Fibroblast of lung (primary cell): ENCODE measurements at places on chromosomes 1 and 21. TPM values are rescaled to one million over a fixed set of nuclear protein-coding genes. Genes with fewer than 3 reads are reported as not detected.

The MFSD2A gene
- 1.0 and 1.2 TPM in 2 replicates for total RNA-seq

GRCh38 chr1:71668065-71668464 lies 587.2 kb upstream of the ZRANB2 start:
- H3K27me3 ChIP-seq, result no peaks in the 10 kb centered on the region
- H3K4me3 ChIP-seq, result no peak overlapping the region
- no peak overlapping the region for H3K27ac ChIP-seq
- DNase-seq, result no peak
- H3K4me1 ChIP-seq, result no peaks in the 10 kb centered on the region

DNA sequence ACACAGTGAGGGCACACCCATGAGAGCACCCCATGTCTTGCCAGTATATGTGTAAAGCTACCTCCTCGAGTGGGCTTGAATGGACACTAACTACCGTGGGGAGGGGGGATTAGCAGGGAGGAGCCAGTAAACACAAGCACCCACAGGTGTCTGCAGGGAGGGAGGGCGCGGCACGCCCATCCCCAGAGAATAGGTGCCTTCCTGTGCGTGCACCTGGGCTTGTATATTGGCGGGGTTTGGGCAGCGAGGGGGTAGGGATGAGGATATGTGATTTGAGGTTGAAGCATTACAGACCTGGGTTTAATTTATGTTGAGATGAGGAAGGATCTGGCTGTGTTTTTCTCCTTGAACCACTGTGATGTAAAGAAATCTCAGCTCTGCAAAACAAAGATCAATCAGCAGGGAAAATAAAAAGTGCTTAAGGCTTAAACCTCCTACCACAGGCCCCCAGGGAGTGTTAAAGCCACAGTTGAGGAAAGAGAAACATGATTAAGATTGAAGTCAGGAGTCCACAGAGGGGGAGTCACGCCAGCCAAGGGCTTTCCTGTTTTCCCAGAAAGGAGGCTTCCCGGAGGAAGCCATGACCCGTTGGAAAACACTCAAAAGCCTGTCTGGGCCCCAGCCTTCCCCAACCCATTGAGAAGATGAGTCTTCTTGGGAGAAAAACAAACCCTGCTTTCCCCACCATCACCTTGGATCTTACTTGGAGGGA lies 80.0 kb downstream of the CAMK2N1 start:
- H3K27me3 ChIP-seq, result no peaks in the 10 kb centered on the region
- no peak overlapping the region for H3K4me3 ChIP-seq
- no peaks in the 10 kb centered on the region for H3K36me3 ChIP-seq
- peak overlapping the region; percentile 13 for H3K27ac ChIP-seq
- peak; percentile 58 for DNase-seq

GRCh38 chr1:81781749-81782148 lies 19.0 kb upstream of the ADGRL2 start:
- no peak overlapping the region for H3K27ac ChIP-seq
- H3K4me3 ChIP-seq, result no peak overlapping the region
- H3K27me3 ChIP-seq, result no peaks in the 10 kb centered on the region
- DNase-seq, result no peak
- no peaks in the 10 kb centered on the region for H3K36me3 ChIP-seq
- no peaks in the 10 kb centered on the region for H3K4me1 ChIP-seq

- no peak overlapping the region for H3K27ac ChIP-seq
- no peak overlapping the region for H3K4me3 ChIP-seq
- peak; percentile 78 for DNase-seq
- no peaks in the 10 kb centered on the region for H3K36me3 ChIP-seq
- no peaks in the 10 kb centered on the region for H3K27me3 ChIP-seq
- H3K4me1 ChIP-seq, result no peaks in the 10 kb centered on the region
These were observed 192.5 kb upstream of the GREM2 start for GRCh38 chr1:240804475-240804874.

- no peak overlapping the region for H3K4me3 ChIP-seq
- no peaks in the 10 kb centered on the region for H3K36me3 ChIP-seq
- peak; percentile 18 for DNase-seq
- H3K27ac ChIP-seq, result no peak overlapping the region
- H3K4me1 ChIP-seq, result no peaks in the 10 kb centered on the region
These were observed 22.1 kb upstream of the ACTA1 start for GRCh38 chr1:229456016-229456415.

DNA sequence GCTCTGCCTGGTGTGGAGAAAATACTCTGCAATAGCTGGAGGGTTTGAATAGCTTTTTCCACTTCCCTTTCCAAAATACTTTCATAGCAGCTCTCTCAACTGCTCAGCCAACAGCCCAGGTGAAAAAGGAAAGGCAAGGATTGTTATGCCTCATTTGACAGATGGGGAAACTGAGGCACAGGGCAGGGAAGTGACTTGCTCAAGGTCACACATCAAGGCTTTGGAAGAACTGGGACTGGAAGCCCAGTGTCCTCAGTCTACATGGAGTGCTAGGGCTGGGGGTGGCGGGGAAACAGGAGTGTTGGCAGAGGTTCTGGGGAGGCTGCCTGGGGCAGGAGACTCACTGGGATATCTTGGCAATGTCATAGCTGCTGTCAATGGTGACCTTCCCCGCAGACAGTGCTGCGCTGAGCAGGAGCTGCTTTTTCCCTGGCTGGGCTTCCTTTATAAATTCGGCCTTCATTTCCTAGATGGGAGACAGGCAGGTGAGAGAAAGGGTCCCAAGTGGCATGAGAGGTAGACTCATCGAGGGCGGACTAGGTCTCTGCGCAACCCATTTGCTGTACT lies 4.0 kb downstream of the CHI3L1 start:
- H3K4me3 ChIP-seq, result no peak overlapping the region
- H3K27ac ChIP-seq, result no peak overlapping the region
- H3K36me3 ChIP-seq, result no peaks in the 10 kb centered on the region

The FCRL5 gene
- not detected in 2 replicates for total RNA-seq

The NHLH2 gene
- not detected in 2 replicates for total RNA-seq

DNA sequence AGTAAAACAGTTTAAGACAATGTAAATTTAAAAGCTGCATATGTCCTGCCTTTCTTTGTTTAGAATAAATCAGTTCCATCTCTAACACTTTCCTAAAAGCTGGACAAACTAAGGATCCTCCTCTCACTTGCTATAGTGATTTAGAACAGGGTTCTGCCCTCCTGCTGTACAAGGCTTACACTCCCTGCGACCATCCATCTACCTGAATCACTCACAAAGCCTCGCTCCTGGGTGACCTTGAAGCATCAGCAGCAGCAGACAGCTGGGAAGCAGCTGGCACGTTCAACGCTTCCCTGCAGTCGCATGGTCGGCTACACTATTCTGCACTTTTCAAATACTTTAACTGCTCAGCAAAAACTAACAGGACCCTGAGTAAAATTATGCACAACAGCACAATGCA lies 128.0 kb downstream of the NTPCR start:
- no peaks in the 10 kb centered on the region for H3K27me3 ChIP-seq
- no peak overlapping the region for H3K4me3 ChIP-seq
- no peak for DNase-seq

The TNFSF4 gene
- 1.3 and 3.3 TPM in 2 replicates for total RNA-seq

DNA sequence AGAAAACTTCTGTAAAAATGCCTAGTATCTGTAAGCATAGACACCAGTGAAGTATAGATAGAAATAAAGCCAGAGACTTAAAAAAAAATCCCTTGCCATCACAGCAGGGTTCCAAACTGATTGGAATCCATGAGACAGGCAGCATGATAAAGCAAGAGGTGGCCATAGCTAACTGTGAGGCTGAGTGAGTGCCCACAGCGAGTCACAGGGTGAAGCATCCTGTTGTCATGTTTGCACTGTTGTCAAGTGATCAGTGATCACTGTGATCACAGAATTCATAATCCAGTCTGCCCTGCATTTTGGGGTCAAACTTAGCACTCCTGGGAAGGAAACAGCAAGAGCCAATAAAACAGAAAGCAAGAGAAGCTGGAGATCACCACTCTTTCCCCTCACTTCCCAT lies 33.3 kb downstream of the LRRC8B start:
- no peaks in the 10 kb centered on the region for H3K27me3 ChIP-seq
- H3K4me3 ChIP-seq, result no peak overlapping the region
- H3K27ac ChIP-seq, result no peak overlapping the region
- no peak for DNase-seq

The TYW3 gene
- 15.9 and 16.8 TPM in 2 replicates for total RNA-seq

GRCh38 chr1:207164086-207164485 lies 60.1 kb downstream of the C4BPA start:
- no peaks in the 10 kb centered on the region for H3K36me3 ChIP-seq
- H3K4me3 ChIP-seq, result no peak overlapping the region
- H3K27ac ChIP-seq, result no peak overlapping the region
- DNase-seq, result no peak
